Stimulated activated CD4-positive, alpha-beta T cell treated with anti-CD3 and anti-CD28 coated beads, Interleukin-4, amount 100 ng/mL, for 1 hour (primary cell): ENCODE measurements at places on chromosomes 1 and 21.

DNA sequence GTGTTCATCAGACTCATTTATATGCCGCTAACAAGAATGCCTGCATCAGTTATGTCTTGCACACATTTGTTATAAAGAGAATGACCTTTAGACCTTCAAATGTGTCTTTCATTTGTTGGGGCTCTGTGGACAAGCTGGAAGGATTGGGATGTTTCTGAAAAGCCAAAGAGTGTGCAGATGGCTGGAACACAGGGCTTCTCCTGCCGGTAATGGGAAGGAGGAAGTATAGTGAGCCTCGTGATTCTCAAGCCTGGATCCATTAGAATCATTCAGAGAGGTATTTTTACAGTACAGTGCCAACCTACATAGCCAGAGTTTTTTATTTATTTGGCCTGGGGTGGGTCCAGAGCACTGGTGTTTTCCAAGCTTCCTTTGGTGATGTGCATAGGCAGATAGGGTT, 40.6 kb upstream of the ATP1A1 start:
- DNase-seq = no peak

- no peak for DNase-seq
Observed at GRCh38 chr1:204287466-204287891, 72.2 kb downstream of the PLEKHA6 start.

- no peak for DNase-seq
Observed at GRCh38 chr1:32695098-32695904, 7.3 kb downstream of the SYNC start.

DNA sequence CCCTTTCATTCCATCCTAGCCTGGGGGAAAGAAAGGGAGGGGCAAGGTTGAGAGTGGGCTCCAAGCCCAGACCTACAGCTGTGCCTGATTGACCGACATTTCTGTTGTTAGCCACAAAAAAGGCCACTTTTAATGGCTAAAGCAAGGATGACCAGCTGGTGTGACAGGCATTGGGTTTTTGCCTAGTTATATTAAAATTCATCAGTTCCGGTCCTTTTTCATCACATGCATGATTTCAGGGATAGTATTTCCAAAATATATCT, 192.3 kb downstream of the ZNF326 start:
- DNase-seq = no peak

DNA sequence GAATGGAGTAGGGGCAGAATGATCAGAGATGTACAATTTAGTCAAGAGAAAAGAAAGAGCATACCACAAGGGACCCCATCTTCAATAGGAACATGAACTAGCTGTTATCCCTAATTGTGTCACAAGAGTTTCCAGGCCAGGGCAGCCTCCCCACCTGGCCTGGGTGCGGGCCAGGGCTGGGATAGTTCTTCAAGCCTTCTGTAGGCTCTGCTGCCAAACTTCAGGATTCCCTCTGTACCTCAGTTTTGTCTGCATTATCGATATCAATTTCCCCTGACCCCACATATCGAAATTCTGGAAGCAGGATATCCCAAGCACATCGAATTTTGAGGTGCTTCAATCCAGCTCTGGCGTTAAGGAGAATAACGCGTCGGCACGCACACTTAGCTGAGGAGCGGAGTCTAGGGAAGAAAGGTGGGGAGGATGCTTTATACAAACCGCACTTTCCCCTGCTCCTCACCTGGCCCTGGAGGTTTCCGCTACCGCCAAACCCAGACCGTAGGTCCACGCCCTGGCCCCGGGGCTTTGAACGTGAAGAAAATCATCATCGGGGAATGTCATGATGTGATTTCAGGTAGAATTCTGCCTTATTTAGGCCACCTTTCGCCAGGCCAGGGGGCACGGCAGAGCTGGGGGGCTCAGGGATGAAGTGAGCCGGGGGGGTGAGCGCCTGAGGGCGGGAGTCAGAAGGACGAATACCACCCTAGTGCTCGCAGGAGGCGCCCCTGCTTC, 7.4 kb downstream of the HLX start:
- DNase-seq = no peak

DNA sequence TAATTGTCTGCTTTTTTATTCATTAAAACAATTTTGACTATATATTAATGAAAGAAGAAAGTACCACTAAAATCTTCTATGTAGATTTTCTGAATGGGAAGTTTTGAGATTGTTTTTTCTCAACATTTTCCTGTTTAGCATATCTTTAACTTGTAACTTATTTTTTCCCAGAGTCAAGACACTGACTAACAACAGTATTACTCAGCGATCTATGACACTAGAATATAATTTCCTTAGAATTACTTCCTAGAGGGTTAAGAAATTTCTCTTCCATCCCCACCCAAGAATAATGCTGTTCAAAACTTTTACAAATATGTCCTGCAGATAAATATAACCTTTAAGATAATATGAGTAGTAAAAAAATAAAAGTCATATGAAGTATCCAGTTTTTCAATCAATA, 218.2 kb upstream of the NR5A2 start:
- no peak for DNase-seq

GRCh38 chr1:119375366-119375765, 6.8 kb downstream of the HAO2 start:
- DNase-seq = no peak

GRCh38 chr1:1006305-1007159, 6.6 kb upstream of the HES4 start:
- no peak for DNase-seq

DNA sequence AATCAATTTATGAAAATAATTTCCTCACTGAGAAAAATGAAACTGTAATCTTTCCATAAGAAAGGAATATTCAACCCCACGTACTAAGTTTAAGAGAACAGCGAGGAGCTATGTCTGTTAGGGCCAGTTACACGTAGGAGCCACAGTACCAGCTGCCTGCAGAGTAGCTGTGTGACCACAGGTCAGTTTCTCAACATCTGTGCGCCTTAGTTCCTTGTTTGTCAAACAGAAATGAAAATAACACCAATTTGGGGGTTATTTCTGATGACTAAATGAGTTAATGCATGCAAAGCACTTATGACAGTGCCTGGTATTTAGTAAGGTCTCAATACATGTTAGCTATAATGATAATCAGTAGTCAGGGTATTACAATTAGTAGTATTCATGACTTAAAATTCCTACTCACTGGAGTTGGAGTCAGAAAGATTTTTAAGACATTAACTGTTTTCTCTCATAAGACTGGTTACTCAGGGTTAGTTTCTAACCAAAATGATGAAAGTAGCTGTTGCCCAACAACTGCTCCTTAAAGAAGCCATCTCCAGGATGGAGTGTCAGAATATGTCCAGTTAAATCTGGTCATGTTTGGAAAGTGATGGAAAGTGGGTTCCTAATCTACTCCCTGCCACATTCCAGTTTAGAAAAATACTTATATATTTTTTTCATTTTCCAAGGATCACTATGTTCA, 85.8 kb upstream of the ZNF648 start:
- DNase-seq = no peak

- no peak for DNase-seq
Observed at GRCh38 chr1:52733368-52733767, 7.1 kb downstream of the ZYG11B start.

DNA sequence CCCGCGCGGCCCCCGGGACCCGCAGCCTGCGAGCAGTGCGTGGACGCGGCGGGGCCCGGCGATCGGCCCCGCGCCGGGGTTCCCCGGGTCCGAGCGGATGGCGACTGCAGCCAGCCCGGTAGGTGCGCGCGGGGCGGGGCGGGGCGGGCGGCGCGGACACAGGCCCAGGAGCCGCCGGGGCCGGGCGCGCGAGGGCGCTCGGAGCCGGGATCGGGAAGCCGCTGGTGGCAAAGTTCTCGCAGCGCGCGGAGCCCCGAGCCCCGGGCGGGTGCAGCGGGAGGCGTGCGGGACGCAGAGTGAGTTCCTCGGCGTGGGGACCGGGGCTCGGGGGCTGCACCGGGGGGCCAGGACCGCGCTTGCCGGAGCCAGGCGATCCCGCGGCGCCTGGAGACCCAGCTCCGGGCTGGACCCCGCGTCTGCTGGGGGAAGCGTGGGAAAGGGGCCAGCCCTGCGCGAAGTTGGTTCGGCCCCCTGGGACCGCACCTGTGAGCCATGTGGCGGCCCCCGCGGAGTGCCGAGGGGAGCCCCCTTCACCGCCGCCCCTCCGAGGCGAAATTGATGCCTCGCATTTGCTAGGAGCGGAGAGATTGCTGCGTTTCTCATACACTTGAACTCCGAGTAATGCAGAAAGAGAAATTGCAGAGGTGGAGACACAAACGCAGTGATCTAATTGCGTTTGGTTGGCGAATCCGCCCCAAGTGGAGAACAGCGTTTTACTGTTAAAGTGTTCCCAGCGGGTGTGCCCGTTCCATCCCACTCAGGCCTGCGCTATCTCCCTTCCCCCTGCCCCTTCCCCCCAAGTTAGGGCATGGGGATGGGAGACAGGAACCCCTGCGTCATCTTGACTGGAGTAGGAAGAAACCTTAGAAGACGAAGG, 228.9 kb upstream of the TMEM51 start:
- DNase-seq = peak; percentile 13

DNA sequence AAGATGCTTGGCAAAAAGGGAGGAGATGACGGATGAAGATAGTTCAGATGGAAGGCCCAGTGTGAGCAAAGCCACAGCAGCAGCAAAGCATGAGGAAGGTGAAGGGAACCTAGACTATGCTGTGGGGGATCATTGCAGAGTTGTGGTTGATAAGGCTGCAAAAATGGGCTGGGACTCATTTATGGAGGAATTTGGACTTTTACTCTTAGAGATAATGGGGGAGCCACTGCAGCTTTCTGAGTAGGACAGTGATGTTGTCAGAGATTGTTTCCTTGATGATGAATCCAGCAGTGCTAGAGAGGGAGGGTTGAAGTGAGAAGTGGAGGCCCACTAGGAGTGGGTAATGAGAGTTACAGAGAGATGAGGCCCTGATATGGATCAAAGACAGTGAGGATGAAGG, 2.1 kb upstream of the C8A start:
- DNase-seq = no peak

DNA sequence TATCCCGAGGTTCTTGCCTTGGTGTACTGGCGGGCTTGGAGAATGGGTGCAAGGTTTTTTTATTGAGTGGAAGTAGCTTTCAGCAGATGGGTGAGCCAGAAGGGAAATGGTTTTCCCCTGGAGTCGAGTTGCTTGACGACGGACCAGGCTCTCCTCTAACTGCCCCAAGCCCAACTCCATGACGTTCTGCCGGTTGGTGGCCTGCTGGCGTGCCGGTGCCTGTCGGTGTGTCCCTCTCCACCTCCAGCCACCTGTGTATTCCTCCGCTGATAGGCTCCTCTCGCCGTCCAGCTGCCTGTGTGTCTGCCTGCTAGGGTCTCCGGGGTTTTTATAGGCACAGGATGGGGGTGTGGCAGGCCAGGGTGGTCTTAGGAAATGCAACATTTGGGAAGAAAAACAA, 34.3 kb upstream of the PTGFRN start:
- DNase-seq = no peak

- no peak for DNase-seq
Observed at GRCh38 chr1:163813251-163813650, 491.5 kb downstream of the NUF2 start.

DNA sequence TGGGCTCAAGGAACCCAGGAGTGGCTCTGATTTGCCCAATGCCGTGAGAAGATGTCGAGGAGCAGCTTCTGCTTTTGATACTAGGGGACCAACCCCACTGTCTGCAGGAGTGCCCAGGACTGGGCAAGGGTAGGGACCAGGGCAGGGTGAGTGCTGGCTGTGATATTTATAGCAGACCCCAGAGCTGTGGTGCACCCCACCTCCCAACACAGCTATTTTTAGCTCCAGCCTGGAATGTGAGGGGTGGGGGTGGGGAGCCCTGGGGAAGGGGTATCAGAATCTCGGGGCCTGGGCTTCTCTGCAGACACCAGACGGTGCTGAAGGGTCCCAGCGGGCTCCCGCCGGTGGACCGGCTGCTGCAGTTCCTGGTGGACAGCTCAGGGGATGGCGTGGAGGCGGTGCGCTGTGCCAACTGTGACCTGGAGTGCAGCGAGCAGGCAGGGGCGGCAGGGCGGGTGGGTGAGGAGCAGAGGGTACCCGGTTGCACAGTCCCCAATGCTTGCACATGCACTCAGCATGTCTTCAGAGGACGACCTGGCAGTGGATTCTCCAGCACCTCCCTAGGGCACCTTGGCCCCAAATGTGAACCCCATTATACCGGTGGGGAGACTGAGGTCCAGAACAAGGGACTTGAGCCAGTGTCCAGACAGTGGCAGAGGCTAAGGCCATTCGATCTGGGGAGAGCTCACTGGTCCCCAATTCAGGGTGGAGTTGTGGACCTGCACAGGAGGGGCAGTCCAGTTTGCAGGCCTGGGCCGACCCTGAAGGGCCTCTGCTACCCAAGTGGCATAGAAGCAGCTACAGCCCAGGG, 1.4 kb downstream of the RNF207 start:
- no peak for DNase-seq

DNA sequence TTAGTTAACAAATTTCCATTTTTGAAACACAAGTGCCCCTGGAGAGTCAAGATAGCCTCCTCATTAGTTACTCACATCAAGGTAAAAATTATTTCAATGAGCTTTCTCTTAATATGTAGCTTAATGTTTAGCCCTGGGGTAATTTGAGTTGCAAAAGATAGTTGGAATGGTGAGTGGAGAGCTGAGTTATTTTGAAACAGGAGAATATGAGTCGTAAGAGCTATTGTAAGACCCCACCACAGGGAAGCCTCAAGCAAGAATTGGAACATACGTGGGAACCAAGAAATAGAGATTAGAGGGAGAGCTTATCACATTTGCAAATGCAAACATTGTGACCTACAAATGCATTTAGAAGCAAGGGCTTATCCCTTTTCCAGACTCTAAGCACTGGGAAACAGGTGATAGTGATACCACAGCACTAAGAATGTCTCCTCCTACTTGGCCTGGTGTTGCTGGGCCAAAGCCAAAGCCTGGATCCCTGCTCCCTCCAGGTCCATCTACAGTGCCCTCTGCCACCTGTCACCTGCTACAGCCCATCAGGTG, 635.1 kb downstream of the PTPRC start:
- DNase-seq = no peak

GRCh38 chr1:156146769-156147405, 6.5 kb upstream of the SEMA4A start:
- DNase-seq = no peak

DNA sequence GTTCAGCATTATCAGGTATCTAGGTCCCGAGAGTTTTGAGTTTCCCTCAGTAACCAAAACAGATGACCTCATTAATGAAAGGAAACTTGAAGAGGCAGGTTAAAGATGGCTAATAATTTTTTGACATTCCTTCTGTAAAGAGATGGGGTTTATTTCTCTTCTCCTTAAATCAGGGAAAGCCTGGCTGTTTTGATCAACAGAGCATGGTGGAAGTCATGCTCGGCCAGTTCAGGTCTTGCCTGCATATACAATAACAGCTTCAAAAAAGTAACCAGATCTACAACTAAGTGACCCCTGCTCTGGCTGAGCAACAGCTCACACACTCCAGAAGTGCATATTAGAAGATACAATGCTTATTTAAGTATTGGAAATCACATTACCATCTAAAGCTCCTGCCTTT, 36.6 kb upstream of the POU2F1 start:
- DNase-seq = no peak

GRCh38 chr21:23718446-23719285, 1888.6 kb downstream of the MRPL39 start:
- no peak for DNase-seq

GRCh38 chr1:197127246-197127912, 19.1 kb downstream of the ASPM start:
- no peak for DNase-seq
